ENCODE measurements at places on chromosomes 1 and 21. TPM values are rescaled to one million over a fixed set of nuclear protein-coding genes. Genes with fewer than 3 reads are reported as not detected.

GRCh38 chr1:52677076-52677806 is 20.9 kb downstream of the COA7 start:
- no peak for DNase-seq
- H3K27me3 ChIP-seq: no peaks in the 10 kb centered on the region
- H3K27ac ChIP-seq: no peak overlapping the region
- no peaks in the 10 kb centered on the region for H3K36me3 ChIP-seq
- peaks cover 12% of the 10 kb centered on the region for H3K4me1 ChIP-seq
- no peak overlapping the region for H3K4me3 ChIP-seq

DNA sequence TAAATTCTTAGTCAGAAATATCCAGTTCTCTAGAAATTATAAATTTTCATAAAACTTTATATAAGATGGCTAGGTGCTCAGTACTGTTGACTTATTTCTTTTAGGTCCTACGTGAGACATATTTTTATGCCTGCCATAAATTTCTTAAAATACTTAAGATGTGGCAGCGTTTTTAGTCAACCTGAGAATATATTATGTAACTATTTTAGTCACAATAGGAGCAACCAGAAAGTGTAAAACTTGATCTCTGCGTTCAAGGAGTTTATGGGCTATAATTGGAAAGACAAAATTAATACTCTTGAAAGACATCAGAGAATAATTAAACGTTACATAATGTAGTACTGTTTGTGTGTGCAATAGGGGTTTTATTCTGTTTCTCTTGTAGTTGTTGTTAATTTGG is 24.1 kb upstream of the PGM1 start:
- no peak overlapping the region for H3K27ac ChIP-seq
- no peak overlapping the region for H3K4me3 ChIP-seq
- no peaks in the 10 kb centered on the region for H3K27me3 ChIP-seq
- no peak for DNase-seq

DNA sequence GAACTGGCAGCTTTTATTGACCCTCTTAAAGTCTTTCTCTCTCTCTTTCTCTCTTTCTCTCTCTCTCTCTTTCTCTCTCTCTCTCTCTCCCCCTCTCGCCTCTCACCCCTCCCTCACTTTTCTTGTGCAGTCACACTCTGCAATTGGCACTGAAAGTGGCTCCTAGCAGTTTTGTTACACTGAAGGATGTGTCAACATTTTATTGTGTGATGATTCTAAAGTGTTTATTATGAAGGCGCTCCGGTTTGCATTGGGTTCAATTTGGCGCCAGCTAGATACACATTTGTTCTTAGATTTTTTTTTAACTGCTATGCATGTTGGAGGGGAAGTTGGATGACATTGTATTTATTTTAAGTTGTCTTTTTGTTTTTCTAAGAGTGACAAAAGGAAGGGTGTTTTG is 64.0 kb upstream of the CHRM3 start:
- no peaks in the 10 kb centered on the region for H3K4me1 ChIP-seq
- H3K4me3 ChIP-seq: no peak overlapping the region
- no peaks in the 10 kb centered on the region for H3K27me3 ChIP-seq

DNA sequence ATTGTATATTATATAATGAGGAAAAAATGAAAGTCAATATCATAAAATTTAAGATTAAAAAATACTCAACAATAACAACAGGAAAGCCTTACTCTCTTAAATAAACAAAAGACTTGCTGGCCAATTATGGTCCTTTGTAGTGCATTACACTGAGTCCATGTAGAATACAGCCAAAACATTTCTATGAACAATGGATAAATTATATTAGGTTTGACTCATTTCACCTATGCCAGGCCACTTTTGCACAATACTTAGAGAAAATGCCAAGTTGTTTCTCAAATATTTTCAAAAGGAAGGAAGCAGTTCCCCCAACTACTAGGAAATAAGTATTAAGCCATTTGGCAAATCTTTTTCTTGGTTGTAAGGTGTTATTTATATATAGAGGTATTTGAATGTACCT is 19.8 kb upstream of the UCK2 start:
- no peak for DNase-seq
- no peak overlapping the region for H3K4me3 ChIP-seq
- H3K27me3 ChIP-seq: peaks cover 31% of the 10 kb centered on the region
- no peaks in the 10 kb centered on the region for H3K36me3 ChIP-seq
- H3K4me1 ChIP-seq: no peaks in the 10 kb centered on the region

GRCh38 chr21:14942801-14943490 is 121.9 kb downstream of the NRIP1 start:
- H3K27ac ChIP-seq: no peak overlapping the region
- DNase-seq: no peak
- H3K4me1 ChIP-seq: no peaks in the 10 kb centered on the region

The PRMT2 gene
- total RNA-seq: 71.0 TPM

The CRYAA gene
- total RNA-seq: not detected

DNA sequence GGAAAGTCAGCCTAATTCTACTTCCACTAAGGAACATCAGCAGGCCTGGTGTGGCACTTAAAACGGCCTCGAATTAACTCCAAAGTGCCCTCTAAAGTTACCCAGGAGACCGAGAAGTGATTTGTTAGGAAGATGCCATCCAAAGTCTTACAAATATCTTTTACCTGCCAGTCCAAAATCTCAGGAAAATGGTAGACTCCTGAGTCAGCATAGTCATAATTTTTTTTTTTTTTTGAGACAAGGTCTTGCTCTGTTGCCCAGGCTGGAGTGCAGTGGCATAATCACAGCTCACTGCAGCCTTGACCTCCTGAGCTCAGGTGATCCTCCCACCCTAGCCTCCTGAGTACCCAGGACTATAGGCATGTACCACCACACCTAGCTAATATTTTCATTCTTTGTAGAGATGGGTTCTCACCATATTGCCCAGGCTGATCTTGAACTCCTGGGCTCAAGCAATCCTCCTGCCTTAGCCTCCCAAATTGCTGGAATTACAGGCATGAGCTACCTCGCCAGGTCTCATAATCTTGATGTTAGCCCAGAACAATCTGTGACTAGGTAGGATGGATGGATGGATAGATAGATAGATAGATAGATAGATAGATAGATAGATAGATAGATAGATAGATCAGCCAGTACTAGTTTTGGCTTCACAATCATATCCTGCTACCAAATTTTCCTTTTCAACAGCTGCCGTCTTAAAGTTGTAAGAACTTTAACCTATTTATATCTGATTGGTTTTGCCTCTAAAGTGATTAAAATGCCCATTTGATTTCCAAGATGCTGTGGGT is 25.3 kb upstream of the PPP2R5A start:
- peaks cover 47% of the 10 kb centered on the region for H3K4me1 ChIP-seq
- no peaks in the 10 kb centered on the region for H3K36me3 ChIP-seq
- H3K27ac ChIP-seq: no peak overlapping the region
- no peak overlapping the region for H3K4me3 ChIP-seq
- no peak for DNase-seq
- no peaks in the 10 kb centered on the region for H3K27me3 ChIP-seq
